NCI-H1105 treated with DMSO at 0.1 percent for 48 hours (cell line): ENCODE measurements at places on chromosomes 3 and 15.

DNA sequence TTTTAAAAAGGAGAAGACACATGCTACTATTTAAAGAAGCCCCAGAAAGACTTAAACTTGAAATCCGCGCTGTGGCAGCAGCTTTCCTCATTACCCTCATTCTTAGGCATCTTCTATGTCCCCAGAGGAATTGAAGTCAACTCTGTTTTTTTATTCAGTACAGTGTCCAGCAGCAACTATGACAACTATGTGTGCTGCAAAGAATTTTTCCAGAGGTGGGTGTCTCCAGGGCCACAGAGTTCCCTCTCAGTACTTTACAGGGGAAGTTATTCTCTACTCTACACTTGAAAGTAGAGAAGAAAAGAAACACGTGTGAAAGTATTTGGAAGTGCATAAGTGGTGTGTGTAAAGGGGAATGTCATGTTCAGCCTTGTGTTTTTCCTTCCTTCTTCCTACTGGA lies 32.0 kb downstream of the GATM start:
- DNase-seq = no peak

DNA sequence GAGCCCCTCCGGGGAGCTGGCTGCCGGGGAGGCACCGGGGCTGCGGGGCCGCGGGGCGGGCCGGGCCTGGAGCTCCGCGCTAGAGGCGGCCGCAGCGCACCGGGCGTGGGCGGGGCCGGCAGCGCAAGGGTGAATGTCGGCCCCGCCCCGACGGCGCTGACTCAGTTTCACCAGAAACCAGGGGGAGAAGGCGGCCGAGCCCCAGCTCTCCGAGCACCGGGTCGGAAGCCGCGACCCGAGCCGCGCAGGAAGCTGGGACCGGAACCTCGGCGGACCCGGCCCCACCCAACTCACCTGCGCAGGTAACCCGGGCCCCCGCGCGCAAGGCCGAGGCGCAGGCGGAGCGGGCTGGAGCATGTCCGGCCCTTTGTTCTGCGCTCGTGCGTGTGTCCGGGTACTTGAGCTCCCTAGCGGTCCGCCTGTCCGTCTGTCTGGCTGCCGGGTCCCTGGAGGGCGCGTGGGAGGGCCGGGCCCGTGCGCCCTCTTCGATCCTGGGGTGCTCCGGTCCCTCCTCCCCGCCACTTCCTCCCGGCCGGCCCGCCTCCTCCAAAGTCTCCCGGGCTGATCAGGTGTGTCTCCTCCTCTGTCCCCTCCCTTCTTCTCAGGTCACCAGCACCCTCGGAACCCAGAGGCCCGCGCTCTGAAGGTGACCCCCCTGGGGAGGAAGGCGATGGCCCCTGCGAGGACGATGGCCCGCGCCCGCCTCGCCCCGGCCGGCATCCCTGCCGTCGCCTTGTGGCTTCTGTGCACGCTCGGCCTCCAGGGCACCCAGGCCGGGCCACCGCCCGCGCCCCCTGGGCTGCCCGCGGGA lies at the start of gene SPINT1:
Gene SPINT1 (plus strand): TSS at position 164 of the 811 bp plus-strand sequence. CDS start 507 bp downstream, at position 671.
- peak; percentile 27 for DNase-seq

DNA sequence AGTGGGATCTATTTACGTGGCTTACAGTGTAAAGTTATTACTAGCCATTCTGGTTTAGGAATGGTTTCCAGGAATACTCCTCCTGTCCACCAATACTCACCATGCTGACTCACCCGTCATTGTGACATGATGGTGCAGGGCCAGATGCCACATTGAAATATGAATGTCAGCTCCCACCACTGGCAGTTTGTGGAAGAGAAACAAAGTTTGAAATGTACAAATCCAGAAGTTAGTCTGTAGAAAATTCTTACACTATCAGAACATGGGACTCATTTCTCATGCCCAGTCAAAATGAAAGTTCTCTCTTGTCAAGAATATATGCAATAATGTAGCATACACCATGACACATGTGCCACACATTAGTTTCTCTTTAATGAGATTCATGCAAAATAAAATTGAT lies 14.4 kb upstream of the TSPAN3 start:
- no peak for DNase-seq

DNA sequence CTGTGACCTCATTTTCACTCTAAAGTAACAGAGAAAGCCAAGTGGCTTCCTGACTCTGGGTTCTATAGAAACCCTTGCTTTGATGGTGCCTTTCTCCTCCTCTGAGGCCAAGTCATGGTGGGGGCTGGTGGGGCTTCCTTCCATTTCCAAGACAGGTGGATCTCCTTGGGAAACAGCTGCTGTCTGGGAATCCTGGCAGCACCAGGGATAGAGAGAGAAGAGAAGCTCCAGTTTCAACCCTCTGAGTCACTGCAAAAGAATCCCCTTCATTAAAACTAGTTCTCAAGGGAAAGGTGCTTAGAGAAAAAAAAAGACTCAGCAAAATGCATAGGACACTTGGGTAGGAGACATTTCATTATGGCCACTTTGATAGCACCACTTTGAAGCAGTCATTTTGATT lies 614.4 kb downstream of the FHIT start:
- no peak for DNase-seq

GRCh38 chr3:178206521-178206920 lies 329.7 kb upstream of the KCNMB2 start:
- DNase-seq = no peak

DNA sequence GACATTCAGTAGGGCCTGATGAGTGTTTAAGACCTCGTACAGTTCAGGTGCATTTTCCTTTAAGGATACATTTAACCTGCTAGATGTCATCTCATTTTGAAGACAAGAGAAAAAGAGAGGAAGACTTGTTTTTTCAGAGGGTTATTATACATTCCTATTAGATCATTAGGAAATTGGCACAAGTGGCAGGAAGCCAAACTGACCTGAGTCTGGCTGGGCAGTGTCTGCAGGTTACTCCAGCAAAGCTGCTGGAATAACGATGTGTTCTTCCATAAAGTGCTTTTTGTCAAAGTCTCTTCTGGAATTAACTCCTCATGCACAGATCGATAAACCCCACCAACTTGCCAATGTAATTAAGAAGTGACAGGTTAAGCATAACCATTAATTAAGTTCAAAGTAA lies 396.4 kb upstream of the TPRG1 start:
- DNase-seq = no peak

- no peak for DNase-seq
Observed at GRCh38 chr15:46467041-46467440, 832.2 kb downstream of the SQOR start.

DNA sequence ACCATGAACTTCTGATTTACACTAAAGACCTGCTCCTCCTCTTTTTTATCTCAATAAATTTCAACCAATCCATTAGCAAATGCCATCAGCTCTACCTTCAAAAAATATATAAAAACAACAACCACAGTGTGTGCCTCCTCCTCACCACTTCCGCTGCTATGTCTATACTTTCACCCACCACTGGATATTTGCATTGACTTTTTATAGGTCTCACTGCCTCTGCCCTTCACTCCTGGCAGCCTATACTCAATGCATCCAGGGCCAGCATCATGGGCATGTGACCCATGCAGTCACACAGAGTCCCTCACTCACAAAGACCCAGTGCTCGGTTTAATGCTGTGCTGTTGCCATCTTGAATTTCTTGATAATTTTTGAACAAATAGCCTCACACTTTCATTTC lies 53.5 kb upstream of the CCDC54 start:
- no peak for DNase-seq

DNA sequence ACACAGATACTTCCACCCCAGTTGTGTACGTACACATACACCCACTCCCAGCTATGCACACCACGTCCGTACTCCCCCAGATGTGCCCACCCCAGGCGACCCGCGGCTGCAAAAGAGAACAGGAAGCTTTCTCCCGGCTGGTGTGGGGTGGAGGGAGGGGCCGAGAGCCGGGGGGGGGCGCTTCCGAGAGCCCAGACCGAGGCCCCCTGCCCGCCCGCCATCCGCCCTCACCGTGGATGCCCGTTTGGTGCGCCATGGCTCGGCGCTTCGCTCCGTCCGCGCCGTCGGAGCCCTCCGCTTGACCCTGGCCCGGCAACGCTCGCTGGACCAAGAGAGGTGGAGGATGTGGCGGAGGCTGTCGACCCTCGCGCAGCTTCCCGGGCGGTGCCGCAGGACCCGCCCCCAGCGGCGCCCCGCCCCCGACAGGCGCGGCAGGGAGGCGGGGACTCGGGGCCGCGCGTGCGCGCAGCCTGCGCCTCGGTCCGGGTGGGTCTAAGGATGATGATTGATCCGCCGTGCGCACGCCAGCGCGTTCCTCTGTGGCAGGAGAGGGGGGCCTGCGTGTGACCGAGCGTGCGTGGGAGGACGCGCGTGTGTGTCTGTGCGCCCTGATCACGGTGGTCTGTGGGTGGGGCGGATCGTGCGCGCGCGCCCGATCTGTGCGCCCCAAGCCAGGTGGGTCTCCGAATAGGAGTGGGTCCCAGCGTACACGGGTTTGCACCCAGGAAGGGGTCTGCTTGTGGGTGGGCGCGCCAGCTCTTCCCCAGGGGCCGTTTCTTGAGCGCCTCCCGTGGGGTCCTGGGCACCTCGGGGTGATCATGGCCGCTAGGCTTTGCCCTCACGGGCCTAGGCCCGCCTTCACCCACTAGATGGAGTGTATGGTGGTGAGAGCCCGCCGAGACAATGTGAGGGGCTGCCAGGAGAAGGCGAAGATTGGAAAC lies at the start of gene TWF2:
Gene TWF2 (minus strand): TSS at position 398 of the 941 bp plus-strand sequence. CDS start 142 bp downstream, at position 256.
- DNase-seq = peak; percentile 55

- no peak for DNase-seq
Observed at GRCh38 chr3:138907539-138907938, 39.4 kb downstream of the FOXL2 start.

DNA sequence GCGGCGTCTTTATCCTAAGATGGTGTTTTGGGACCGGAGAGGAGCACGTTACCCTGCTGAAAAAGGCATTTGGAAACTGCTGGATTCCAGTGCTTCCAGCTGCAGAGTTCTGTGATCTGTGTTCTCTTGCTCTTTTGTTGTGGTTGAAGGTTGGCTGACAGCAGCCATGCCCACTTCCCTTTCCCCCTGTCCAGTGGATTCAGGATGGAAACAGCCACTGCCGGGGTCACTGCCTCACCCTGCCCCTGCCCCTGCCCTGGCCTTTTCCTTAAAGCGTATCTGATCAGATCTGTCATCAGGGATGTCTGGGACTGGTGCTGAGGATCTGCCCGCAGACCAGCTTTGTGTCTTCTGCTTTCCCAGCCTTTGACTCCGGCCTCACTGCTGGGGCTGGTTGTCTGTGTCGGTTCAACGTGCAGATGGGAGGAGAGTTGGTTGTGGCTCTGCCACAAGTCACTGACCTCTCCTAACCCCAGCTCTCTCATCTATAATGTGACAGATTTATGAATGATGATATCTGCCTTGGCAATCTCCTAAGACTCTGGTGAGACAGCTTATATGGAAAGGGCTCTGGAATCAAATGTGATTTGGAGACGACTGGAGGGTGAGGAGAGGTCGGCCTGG lies 219.4 kb upstream of the BHLHE40 start:
- no peak for DNase-seq

DNA sequence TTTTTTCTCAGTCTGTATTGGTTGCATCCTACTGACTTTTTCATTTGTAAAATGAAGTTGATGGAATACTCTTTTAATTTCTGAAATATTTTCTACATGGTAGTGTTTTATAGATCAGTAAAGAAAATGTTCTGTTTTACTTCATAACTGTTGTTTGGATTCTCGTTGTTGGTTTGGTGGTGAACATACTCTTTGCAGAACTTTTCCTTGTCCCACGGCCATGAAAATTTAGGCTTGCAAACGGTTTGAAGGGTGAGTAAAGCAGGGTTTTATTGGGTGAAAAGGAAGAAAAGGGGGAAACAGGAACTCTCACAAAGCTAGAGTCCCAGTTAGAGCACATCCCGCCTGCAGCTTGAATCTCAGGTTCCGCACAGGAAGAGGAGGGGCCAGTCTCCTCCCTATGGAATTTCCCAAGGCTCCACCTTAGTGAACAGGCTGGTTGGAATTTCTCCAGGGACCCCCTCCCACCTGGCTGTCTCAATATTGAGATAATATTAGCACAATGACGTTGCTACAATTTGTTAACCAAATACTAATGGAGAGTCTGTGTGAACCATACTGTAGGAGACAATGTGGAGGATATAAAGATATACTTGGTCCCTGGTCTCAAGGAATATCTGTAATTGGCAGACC lies 5.6 kb downstream of the PDCD6IP start:
- no peak for DNase-seq

DNA sequence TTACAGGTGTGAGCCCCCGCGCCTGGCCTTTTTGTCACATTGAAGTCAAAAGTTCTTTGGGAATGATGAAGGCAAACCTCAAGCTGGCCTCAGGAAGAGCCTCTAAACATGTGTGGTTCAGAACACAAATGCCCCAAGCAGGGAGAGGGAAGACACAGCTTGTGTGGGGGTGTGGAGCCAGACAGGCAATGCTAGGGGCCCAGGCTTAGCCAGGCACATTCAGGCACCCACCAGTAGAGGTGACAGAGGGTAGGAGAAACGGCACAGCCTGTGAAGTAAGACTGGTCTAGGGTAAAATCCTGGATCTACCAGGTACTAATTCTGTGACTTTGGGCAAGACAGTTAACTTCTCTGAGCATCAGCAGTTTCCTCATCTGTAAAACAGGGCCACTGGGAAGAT lies 3.5 kb downstream of the HDC start:
- DNase-seq = no peak

- DNase-seq = no peak
Observed at GRCh38 chr3:195714380-195715011, 6.3 kb upstream of the MUC20 start.

- no peak for DNase-seq
Observed at GRCh38 chr3:31573036-31573779, 40.5 kb downstream of the STT3B start.

DNA sequence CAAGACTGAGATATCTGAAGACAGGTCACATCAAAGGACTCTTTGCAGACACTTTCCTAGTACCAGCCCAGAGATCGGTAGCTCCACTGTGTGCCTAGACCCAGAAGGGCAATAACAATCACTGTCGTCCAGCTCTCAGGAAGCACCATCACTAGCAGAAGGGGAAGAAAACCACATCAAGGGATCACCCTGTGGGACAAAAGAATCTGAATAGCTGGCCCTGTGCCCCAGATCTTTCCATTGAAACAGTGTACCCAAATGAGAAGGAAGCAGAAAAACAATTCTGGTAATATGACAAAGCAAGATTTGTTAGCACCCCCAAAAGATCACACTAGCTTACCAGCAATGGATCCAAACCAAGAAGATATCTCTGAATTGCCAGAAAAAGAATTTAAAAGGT lies 404.4 kb upstream of the NECTIN3 start:
- DNase-seq = no peak

DNA sequence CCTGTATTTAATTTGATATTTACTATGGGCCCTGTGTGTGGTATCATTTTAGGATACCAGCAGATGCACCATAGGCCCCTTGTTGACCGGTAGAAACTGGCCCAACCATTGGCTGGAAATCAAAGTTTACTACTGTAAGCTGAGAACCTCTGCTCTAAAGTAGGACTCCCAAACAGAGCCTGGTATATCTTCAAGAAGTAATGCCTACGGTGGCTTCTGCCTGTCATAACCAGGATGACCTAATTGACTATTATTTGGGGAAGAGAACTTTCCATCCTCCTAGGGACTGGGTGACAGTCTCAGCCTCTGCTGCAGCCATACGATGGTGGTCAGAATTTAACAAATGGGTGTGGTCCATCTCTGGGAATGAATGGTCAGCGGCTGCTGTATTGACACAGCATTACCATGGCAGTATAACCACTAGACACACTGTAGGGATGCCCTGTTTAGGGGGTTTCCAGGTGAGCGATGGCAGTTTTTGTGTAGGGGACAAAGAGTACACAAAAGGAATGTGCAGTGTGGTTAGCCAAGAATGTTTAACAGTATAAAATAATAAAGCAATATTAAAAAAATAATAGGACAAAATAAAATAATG lies 37.3 kb downstream of the RARB start:
- DNase-seq = no peak
